Activated naive CD4-positive, alpha-beta T cell (primary cell): ENCODE measurements at places on chromosomes 13 and 19.

GRCh38 chr19:29694161-29694560 lies 20.9 kb downstream of the C19orf12 start:
- DNase-seq = no peak

DNA sequence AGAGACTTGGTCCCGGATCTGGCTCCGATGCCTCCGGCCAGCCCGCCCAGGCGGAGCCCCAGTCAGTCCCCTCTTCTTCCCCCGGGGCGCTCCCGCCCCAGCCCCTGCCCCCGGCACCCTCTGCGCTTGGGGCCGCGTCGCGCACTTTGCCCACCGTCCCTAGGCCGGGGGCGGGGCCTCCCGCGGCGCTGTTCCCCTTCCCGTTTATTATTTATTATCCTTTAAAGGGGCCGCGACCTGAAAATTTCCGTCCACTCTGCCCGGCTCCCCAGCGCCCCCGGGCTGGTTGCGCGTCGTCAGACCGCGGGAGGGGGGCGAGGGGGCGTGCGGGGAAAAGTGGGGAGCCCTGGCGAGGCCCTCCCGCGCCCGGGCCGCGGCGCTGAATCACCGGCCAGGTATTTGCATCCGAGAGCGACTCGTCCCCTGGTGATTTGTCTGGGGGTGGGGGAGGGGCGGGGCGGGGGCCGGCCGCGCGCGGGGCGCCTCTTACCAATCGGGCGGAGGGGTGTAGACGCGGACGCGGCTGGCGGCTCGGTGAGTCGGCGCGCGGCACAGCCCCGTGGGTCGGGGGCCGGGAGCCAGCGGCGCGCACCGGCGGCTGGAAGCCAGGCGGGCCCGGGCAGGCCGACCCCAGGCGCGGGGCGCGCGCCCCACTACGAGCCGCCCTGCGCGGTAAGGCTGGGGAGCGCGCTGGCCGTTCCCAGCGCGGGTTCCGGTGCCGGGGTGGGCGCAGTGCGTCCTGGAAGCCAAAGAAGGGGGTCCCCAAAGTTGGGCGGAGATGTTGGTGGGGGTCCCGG lies at the start of gene ARID3A:
Gene ARID3A (plus strand): TSS at position 510 of the 797 bp plus-strand sequence. CDS start 3,494 bp downstream, outside the sequence.
- DNase-seq = peak; percentile 51

DNA sequence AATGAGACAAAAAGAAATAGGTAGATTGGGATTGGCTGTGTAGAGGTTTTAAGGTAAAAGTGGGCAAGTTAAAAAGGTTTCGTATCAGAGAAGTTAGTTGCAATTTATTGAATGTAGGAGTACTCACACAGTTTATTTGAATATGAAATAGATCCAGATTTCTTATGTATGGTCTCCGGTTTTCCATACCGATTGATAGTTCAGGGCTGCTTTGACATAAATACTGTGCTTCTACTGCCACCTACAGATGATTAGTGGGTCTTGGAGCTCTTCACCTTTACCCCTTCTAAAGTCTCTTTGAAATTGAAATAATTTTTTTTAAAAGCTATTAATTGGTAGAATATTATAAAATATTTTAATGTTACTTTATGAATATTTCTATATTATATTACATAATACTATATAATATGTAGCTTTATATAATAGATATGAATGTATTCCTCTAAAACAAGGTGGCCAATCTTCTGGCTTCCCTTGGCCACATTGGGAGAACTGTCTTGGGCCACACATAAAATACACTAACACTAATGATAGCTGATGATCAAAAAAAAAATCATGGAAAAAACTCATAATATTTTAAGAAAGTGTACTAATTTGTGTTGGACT lies 7.7 kb upstream of the GPR18 start:
- no peak for DNase-seq

- no peak for DNase-seq
These were observed 403.3 kb downstream of the COG6 start for GRCh38 chr13:40058757-40059236.

- no peak for DNase-seq
These were observed 135.4 kb upstream of the WASF3 start for GRCh38 chr13:26422036-26422435.

- no peak for DNase-seq
These were observed 68.0 kb upstream of the GPC6 start for GRCh38 chr13:93158565-93158964.

GRCh38 chr13:78599645-78600279 lies 3.6 kb downstream of the POU4F1 start:
- DNase-seq = no peak

DNA sequence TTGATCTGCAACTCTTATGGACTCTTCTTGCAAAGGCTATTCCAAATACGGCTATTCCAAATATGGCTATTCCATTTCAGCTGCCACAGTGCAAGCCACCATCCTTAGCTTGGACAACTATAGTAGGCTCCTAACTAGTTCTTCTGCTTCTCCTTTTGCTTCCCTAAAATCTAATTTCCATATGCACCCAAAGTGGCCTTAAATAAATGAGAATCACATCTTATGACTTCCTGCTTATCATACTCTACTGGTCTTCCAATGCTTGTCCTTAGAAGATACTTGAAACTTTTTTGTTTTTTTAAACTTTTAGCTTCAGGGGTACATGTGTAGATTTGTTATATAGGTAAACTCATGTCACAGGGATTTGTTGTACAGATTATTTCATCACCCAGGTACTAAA lies 4.9 kb downstream of the UCHL3 start:
- no peak for DNase-seq

GRCh38 chr13:41028051-41028450 lies 8.9 kb upstream of the ELF1 start:
- DNase-seq = no peak

DNA sequence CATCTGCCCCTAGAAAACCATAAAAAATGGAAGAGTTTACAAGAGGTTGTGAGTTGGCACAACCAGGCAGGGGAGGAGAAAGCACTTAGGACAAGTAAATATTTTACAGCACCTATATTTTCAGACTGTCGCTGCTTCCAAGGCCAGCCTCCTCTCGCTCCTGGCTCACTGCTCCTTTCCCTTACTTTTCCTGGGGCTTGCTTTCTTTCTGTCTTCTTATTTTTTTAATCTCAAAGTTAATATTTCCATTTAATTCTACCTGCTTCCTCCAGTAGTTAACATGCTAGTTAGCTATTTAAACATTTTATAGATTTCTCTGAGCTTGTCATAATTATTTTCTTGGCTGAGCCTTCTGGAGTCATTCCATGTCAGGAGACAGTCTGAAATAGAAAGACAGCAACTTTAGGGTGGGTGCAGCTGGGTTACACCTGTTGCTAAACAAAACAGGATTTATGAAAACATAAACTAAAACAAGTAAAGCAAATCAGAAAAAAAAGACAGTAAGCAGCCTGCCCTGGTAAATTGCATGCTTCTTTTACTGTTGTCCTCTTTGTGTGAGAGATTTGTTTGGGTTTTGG lies 330.1 kb downstream of the DLEU7 start:
- no peak for DNase-seq

DNA sequence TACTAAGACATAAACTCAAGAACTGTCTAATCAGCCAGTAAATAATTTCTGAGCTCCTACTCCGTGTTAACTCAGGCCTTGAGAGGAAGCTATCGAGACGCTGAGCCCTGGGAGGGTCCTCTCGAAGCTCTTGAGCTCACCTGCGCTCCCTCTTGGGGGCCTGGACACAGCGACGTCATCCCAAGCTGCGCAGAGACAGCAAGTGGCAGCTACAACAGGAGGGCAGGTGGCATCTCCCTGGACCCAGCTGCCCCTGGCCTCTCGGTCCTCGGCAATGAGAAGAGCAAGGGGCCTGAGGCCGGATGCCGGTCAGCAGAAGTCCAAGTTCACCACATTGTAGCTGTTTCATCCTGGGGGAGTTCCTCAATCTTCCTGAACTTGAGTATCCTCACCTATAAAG lies 30.5 kb upstream of the TUBGCP3 start:
- DNase-seq = no peak
